ENCODE measurements at places on chromosomes 4 and X. TPM values are rescaled to one million over a fixed set of nuclear protein-coding genes. Genes with fewer than 3 reads are reported as not detected.

Gene USP17L28
- not detected for total RNA-seq

Gene TLR10
- total RNA-seq: 0.20 TPM

Gene KCNIP4
- total RNA-seq: 0.67 TPM

Gene SMIM10
- total RNA-seq: 1.4 TPM

Gene ARMCX4
- total RNA-seq: 6.3 TPM

Gene F8A1
- 39.2 TPM for total RNA-seq

Gene CDS1
- total RNA-seq: 44.2 TPM

Gene EDNRA
- total RNA-seq: 0.91 TPM

Gene ARHGAP4
- 19.9 TPM for total RNA-seq

Gene VCX
- total RNA-seq: not detected

Gene HAND2
- 9.4 TPM for total RNA-seq

Gene PASD1
- not detected for total RNA-seq

GRCh38 chr4:84221704-84222103 lies 277.4 kb downstream of the NKX6-1 start:
- no peak for DNase-seq

DNA sequence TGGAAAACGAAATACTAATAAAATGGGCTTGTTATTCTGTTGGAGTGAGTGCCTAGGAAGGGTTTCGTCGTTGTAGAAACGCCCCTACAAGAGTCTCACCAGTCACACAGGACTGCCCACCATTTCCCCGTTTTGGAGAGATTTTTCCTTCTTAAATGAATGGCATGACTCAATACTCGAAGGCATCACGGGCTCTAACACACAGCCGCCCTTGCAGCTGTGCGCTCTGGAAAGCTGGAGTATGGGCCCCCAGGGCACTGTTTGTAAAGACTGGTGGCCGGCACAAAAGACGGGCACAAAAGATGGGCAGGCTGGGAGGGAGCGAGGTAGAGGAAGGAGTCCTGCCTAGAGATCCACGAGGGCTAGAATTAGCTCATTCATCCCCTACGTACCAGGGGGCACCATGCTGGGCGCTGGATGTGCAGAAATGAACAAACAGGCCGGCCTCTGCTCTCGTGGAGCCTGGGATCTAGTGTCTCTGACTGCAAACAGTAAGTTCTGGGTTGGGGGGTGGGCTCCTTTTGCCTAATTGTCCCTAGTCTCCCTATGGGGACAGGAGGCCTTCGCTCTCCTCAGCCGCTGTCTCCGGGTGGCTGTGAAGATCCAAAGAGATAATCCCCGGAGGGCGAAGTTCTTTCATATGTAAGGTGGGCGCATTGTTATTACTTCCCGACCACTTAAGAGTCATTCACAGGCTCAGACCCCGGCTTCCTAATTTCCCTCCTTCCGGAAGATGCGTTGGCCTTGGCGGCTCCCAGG lies 1.0 kb upstream of the SFRP2 start:
- no peak for DNase-seq

- peak; percentile 40 for DNase-seq
Measured at GRCh38 chrX:13747836-13748235, 13.3 kb downstream of the OFD1 start.

DNA sequence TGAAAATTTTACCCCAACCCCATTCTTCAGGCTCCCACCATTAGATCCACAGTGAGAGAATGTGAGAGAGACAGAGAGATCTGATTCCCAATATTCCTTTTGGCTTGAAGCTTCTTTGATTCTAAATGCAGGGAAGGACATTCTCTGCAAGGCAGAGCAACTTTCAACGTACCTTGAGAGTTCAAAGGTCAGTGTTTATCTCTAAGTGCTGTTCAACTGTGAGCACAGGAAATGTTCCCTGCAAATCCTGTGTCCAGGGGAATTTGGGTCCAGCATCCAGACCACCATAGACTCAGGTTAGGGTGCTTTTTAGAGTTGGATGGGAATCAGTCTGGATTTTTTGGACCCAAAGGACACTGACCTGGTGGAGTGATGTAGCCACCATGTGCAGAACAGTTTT lies 97.4 kb downstream of the NHS start:
- DNase-seq: no peak

- DNase-seq: no peak
Measured at GRCh38 chr4:127631420-127631819, 1.3 kb upstream of the INTU start.

DNA sequence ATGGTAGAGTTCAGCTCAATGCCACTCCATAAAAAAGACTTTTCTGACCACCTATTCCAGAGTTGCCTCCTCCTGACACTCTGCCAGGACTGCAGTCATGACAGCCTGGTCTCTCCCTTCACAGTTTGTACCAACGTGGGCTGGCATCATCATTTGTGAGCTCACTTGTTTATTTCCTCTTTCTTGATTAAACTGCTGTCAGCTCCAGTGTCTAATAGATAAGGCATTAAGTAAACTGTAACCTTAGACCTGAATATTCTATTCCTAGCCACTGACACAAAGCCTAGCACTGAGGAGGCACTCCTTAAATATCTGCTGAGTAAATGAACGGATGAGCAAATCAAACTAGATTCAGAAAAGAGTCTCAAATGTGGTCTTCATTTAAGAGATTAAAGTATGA lies 48.7 kb downstream of the DDX60 start:
- DNase-seq: no peak

- DNase-seq: no peak
Measured at GRCh38 chr4:52684896-52685295, 25.8 kb upstream of the USP46 start.

- no peak for DNase-seq
Measured at GRCh38 chrX:106730401-106730800, 3.9 kb downstream of the RNF128 start.

DNA sequence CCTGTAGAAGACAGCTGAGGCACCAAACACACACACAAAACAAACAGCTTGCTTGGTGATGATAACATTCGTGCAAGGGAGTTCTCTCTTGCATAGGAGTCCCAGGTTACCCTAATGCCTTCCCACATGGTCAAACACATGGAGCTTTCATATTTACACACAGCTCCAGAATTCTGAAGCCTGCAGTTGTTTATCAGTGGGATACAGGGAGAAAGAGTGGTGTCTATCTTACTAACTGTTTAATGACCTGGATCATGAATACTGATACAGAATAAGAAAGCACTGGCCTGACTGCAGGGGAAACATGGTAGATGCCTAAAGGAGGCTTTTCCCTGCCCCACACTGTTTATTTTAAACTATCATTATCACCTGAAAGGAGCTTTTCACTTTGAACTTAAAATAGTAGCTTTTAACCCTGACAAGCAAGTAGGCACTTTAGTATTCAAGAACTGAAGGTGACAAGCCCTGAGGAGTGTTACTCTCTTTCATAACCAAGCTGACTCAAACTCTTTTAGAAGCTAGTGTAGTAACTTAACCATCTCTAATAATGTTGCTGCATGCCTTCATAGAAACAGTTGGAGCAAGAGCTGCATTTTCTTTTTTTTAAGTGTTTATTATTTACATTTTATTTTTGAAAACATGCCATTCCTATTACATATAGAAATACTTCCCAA lies 15.6 kb downstream of the TET2 start:
- DNase-seq: no peak

GRCh38 chrX:150547375-150548115 lies 20.9 kb upstream of the MTM1 start:
- peak; percentile 71 for DNase-seq

- DNase-seq: no peak
Measured at GRCh38 chrX:135591871-135592270, 71.4 kb downstream of the INTS6L start.

DNA sequence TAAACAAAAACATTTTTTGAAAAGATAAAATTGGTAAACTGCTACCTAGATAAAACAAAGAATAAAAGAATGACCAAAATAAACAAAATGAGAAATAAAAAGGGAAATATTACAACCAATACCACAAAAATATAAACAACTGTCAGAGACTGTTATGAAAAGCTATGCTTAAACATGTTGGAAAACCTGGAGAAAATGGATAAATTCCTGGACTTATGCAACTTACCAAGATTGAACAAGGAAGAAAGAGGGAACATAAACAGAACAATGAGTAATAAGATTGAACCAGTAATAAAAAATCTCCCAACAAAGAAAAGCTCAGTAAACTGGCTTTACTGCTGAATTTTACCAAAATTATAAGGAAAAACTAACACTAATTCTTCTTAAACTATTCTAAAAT lies 518.7 kb downstream of the GRXCR1 start:
- no peak for DNase-seq

DNA sequence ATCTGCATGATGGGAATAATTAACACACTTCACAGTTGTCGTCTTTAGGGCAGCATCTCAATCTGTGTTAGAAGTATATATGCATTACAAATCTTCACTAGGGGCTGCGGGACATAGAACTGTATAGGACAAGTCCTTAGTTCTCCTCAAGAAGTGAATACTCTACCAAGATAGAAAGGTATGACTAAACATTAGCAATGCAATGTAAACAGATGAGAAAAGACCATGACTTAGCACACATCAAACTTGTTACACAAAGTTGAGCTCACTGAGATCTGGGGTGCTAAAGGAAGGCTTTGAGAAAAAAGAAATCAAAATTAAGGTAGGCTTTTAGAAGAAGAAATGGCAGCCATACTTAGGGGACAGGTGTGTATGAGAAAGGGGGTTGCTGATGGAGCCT lies 182.1 kb upstream of the MAP3K15 start:
- no peak for DNase-seq

DNA sequence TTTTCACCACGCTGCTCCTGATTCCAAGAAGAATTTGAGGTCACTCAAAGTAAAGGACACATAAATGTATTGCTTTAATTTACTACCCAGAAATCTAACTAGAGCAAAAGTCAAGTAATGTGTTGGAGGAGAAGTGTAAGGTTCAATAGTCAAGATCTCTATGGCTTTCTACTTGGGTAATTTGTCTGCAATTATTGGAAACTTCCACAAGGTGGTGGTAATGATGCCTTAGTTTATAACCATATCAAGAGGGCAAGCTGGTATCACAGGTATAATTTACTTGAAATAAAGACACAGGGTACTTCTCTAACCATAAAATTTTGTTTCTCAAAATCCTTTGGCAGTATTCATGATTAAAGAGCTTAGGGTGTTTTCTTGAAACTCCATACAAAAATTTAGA lies 10.2 kb upstream of the GRIA3 start:
- DNase-seq: no peak

DNA sequence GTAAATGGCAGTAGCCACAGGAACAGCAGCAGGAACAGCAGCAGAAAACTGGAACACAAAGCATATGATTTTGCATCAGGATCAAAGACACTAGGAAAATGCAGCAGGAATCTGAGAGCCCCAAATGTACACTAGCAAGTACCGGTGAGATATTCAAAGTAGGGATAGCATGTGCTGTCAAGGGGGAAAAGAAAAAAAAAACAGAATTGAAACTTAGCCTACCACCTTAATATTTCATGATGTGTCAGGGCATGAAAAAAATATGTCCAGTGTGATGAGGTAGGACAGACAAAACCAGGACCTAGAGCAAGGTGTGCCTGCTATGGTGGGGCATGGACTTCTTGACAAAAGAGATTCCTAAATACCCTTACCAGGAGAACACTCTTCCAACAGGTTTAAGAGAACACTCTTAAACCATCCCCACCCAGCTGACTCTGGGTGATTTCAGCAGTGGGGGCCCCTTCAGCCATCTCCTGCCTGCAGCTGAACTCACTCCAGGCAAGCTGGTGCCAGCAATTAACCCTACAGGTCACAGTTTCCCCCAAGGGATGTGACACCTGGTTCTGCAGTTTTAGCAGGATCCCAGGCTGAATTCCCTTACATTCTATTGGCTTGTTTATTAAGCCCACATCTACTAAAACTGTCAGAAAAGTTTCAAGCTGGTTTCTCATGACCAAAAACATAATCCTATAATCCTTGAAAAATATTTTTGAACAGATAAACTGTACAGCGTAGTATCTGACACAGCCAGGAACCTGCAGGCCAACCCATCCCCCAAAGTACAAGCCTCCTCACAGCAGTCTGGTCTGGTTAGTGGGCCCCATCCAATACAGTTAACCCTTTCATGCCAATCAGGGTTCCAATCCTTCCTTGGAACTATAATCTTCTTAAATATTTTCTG lies 62.9 kb upstream of the FMR1 start:
- DNase-seq: no peak

DNA sequence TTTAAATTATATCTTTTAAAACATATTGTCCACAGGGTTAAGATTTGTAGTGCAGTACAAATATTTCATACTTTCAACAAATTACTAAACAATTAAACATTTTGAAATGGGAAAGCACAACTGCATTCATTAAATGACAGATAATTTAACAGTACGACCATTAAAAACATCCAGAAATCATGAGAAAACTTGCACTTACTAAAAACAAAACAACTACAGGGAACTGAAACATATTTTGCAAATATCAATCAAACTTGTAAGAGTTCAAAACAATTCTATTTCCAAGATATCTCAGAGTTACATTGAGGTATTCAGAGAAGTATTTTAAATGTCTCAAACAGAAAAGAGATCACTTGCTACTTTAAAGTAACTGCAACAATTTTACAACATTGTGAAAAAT lies 478.5 kb upstream of the PCDH10 start:
- DNase-seq: no peak

GRCh38 chr4:60757986-60758680 lies 442.0 kb upstream of the ADGRL3 start:
- DNase-seq: no peak

DNA sequence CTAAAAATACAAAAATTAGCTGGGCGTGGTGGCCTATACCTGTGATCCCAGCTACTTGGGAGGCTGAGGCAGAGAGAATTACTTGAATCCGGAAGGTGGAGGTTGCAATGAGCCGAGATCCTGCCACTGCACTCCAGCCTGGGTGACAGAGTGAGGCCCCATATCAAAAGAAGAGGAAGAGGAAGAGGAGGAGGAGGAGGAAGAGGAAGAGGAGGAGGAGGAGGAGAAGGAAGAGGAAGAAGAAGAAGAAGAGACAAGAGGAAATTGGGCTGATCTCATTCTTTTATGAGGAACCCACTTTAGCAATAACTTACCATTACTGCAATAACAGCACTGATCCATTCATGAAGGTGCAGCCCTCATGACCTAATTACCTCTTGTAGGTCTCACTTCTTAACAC lies 138.9 kb upstream of the GIMD1 start:
- DNase-seq: no peak

GRCh38 chr4:7207628-7208231 lies 15.4 kb downstream of the SORCS2 start:
- no peak for DNase-seq

GRCh38 chr4:152325831-152326230 lies 210.1 kb downstream of the FBXW7 start:
- no peak for DNase-seq

DNA sequence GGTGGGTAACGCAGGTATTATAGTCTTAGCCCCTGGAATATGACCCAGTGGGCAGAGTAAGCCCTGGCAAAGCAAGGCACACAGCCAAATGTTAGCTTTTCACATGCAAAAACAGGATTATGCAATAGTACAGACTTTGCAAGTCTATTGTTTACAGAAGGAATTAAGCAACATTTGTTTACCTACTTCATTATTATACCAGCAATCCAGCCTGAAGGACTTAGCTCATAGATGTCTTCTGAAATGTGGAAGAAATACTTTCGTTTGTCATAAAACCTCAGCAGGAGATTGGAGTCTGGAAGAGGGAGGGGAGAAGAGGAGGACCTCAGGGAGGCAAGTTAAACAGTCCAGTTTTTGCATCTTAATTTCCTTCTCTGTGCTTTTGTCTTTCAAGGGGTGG lies 226.7 kb upstream of the CENPE start:
- no peak for DNase-seq
